ENCODE measurements at places on chromosomes 6 and 20.

GRCh38 chr6:5813625-5814027 lies 193.1 kb downstream of the NRN1 start:
- DNase-seq: no peak

- DNase-seq: no peak
Observed at GRCh38 chr20:61845233-61845671, 220.4 kb downstream of the TAF4 start.

- no peak for DNase-seq
Observed at GRCh38 chr6:3913077-3913957, 64.1 kb downstream of the FAM50B start.

DNA sequence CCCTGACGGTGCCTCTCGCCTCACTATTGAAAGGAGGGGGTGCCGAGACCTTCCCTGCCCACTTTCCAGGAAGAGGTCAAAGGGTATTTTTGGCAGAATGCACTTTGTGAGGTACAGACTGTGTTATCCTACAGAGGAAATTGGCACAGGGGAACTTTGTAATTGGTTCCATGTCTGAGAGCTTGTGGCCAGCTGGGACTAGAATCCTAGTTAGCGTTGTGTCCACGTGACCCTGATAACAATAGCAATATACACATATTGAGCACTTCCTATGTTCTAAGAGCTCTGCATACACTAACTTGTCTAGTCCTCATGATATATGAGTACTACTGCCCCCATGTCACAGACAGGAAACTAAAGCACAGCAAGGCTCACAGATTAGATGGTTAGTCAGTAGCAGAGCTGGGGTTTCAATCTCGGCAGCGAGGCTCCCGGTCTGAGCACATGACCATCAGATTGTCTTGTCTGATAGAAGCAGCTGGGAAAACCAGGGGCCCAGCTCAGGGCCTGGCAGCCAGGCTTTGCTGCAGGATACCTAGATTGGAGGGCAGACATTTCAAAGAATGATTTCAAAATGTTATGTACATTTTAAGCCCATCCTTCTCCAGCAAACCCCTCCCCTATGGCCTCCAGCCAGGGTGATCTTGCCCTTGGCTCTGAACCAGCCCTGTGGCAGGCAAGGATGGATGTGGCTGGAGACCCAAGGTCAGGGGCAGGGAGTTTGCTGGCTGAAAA lies 1.4 kb downstream of the MAPK13 start:
- DNase-seq: peak; percentile 59

DNA sequence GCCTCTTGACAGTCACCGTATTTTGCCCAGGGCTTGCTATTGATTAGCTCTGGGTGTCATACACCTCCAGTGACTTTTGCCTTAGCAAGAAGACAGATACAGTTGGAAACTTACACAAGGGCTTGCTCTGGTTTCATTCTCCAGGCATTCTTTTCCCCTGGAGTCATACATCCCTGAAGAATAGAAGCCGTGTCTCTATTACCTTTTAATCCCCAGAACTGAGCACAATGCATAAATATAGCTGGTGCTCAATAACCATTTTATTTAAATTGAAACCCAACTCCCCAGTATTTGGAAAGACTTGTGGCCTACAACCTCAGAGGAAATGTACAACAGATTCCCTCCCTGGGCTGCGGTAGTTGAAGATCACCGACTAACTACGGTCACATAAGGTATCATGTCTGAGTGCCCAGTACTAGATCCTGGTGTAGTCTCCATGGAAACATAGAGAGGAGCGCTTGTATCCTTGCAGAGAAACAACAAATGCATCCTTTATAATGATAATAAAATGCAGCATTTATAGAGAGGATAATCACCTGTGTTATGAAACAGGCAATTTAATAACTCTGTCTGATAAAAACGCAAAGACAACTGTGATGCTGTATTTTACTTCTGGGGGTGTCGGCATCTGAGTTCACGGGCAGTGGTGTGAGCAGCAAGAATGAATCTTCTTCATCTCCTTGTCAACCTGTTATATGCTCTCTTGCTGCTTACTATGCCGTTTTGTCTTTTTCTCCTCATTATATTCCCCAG lies 401.2 kb upstream of the AGPAT4 start:
- DNase-seq: no peak

DNA sequence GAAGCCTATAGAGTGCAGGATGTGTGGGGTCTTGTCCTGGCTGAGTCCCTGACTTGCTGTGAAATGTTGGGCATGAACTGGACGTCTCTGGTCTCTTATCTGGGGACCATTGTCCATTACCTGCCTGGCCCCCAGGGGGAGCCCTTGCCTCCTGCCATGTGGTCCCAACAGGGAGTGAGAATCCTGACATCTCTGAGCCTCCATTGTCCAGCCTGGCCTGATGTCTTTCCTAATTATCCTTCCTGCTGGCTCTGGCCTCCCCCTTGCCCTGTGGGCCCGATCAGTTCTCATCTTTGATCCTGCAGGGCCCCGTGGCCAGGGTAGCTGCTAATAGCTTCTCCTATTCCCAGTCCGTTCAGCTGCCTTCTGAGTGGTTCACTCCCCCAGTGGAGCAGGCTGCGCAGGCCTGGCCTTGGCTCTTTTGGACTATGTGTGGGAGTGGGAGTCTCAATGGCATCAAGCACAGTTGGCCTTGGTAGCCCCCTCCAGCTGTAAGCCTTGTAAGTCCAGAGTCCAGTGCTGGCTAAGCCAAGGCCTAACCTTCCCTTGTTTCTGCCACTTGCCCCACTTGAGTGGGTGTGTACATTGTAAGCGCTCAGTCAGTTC lies 77.9 kb upstream of the RALY start:
- DNase-seq: peak; percentile 74

GRCh38 chr6:119526561-119527230 lies 177.1 kb upstream of the MAN1A1 start:
- no peak for DNase-seq

DNA sequence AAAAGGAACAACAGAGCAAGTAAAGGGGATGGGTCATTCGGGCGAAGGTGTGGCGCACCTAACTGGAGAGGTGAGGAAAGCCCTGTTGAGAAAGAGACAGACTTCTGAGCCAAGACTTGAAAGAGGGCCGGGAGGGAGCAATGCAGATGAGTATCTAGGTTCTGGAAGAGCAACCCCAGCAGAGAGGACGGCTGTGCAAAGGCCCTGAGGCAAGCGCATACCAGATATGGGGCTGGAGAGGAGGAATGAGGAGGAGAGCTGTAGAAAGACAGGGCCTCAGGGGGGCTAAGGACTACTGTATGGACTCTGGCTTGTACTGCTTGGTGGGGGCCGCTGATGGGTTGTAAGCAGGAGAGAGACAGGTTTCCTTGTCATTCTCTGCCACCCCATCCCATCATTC lies 21.9 kb downstream of the TRERF1 start:
- no peak for DNase-seq

DNA sequence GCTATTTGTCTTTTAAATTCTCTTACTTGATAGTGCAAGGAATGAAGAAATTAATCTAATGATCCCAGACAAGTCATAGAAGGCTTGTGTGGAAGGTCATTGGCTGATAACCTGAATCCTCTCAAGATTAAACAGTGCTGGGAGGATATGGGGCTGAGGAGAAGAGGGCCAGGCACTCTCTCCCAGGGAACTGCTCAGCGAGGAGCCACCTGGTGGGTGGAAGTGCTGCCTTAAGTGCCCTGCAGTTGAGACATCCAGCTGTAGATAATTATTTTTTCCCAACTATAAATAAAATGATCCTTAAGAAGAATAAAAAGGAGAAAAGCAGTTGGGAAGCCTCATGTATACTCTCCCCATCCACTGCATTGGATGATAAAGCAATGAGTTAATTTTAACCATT lies 47.9 kb downstream of the BTBD3 start:
- DNase-seq: no peak

DNA sequence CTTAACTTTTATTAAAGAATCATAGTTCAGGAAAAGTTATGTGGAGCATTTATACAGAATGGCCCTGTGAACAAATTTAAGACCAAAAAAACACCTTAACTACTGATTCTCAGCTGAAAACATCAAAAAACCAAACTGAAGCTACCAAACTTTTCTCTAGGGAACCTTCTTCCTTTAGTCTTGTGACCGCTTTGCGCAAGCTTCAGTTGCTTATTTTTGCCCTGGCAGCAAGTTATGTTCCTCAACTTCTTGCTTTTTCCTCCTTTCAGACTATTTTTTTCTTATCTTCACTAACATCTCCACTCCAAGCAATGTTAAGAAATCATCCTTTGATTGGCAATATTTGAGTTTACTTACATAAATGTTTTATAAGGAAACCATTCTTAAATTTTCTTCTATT lies 100.1 kb downstream of the MYB start:
- no peak for DNase-seq

GRCh38 chr20:47309806-47310426 lies 46.6 kb downstream of the ZMYND8 start:
- no peak for DNase-seq

GRCh38 chr6:22828179-22829062 lies 259.1 kb downstream of the HDGFL1 start:
- DNase-seq: no peak

GRCh38 chr6:125302840-125303511 lies 1.2 kb upstream of the HDDC2 start:
- DNase-seq: no peak

DNA sequence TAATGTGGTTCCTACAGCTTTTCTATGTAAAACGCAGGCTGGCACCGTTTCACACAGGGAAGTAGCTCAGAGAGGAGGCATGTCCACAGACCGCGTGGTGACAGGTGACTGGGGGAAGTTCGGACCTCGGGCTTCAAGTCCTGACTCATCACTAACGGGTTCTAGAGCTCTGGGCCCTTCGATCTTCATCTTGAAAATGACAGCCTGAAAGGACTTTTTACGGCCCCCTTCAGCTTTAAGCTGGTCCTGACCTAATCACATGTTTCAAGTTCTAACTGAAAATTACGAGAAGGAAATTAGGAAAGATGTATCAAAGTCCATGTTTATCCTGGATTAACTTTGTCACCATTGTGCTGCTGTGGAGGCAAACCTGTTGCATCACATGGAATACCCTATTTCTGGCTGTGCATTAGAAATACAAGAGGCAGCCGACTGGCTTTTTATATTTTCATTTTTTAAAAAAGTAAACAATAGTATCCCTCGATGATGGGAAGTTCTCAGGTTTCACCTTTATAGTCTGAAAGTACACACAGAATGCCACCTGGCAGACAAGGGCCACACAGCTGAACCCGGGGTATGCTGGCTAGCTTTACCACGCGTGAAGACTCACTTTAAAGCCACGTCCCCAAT lies 2.0 kb downstream of the MAN1A1 start:
- DNase-seq: peak; percentile 34

DNA sequence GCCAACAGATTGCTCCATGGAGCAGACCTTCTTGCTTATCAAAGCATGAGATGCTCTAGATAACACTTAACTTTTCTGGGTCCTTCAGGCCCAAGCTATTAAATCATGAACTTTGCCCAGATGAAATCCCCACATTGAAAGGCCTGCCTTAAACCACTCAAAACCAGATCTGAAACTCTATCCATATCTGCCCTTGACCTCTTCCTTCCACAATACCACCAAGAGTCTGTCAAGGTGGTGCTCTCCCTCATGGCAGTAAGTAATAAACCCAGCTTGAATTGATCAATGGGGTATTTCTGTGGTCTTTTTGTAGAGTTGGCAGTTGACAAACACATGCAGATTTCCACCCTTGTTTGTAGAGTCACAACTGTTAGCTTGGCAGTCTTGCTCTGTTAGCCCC lies 135.5 kb downstream of the ISM1 start:
- DNase-seq: no peak

GRCh38 chr6:52162940-52163908 lies 23.0 kb upstream of the IL17A start:
- no peak for DNase-seq

DNA sequence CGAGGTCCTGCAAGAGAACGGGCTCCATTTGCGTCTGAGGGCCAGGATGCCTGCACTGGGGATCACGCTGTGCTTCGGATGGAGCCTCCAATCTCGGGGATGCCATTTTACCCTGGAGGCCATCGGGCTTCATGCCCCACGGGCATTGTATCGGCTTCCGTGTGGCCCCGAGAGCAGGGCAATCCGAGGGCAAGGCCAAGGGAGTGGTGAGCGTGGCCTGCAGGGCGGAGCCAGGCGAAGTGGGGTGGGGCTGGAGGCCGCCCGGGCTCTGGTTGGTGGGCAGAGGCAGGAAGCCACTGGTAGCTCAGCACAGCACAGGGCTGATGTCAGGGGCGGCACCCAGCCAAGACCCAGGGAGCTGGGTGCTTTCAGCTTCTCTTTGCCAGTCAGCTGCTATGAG lies 57.5 kb upstream of the BHLHE23 start:
- no peak for DNase-seq

GRCh38 chr6:47071681-47072080 lies 29.5 kb upstream of the ADGRF1 start:
- DNase-seq: no peak

DNA sequence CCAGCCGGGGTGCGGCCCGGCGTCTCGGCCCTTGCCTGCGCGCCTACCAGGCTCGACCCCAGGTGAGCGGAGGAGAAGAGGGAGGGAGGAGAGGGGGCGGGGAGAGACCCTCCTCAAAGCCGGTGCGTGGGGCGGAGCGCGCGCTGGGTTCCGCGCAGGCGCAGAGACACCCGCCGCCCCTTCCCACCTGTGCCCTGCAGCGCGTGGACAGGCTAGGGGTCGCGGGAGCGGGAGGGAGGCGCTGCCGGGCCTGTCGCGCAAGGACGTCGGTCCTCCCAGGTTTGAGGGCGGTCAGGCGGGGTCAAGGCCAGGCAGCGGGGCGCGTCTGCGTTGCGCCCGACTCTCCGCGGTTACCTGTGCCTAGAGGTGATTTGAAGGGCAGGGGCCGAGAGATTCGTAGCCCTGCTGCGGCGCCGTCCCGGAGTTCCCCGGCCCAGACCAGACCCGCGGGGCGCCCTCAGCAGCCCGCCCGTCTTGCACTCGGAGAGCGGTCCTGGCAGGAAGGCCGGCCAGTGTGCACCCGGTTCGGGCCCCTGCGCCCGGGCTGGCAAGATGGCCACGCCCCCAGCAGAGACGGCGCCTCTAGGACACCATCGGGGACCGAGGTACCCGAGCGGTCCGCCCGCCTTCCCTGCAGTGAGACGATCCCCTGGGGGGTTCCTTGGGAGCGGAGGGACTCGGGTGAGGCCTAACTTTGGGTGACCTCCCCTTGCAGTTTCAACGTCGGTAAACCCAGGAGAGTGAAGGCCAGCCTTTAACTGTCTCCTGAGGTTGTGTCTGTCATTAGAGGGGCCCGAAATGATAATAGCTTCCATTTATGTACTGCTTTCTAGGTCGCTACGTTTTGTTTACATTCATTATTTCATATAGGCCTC lies 546 bp downstream of the C6orf136 start:
- peak; percentile 81 for DNase-seq

GRCh38 chr6:136822046-136822375 lies 381 bp upstream of the PEX7 start:
- DNase-seq: peak; percentile 50

GRCh38 chr6:132820629-132821381 lies 6.4 kb downstream of the RPS12 start:
- peak; percentile 33 for DNase-seq

- no peak for DNase-seq
Observed at GRCh38 chr20:58167759-58168158, 60.7 kb downstream of the ANKRD60 start.
